ENCODE measurements at places on chromosomes 1 and 21. TPM values are rescaled to one million over a fixed set of nuclear protein-coding genes. Genes with fewer than 3 reads are reported as not detected.

- no peak for DNase-seq
These were observed 121.2 kb upstream of the PTGFR start for GRCh38 chr1:78369546-78369945.

DNA sequence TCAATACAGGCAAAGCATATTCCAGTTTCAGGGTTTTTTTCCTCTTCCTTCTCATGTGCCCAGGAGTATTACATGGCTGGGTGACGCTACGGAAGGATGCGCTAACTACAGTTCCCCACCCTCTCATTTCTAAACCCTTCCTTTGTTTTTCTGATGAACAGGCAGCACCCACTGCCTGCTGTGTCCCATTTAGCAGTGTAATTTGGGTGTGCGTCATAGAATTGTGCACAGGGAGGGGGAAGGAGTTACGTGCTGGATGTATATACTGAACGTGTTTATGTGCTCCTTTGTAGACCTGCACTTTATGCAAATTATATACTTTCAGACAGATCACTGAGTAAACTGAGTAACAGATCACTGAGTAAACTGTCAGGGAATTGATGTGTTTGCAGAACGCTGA is 44.5 kb downstream of the ELAPOR1 start:
- DNase-seq = no peak

GRCh38 chr1:208475449-208475848 is 231.3 kb upstream of the PLXNA2 start:
- DNase-seq = no peak

SYDE2 gene
- 8.6 TPM for total RNA-seq

Measured in lower leg skin (tissue), 4 donors.